HS-27A (cell line): ENCODE measurements at places on chromosomes 6 and 20.

GRCh38 chr6:138582573-138582972, 83.3 kb upstream of the NHSL1 start:
- no peak for DNase-seq

- DNase-seq, result no peak
These were observed 67.8 kb downstream of the ENPP1 start for GRCh38 chr6:131875647-131876046.

DNA sequence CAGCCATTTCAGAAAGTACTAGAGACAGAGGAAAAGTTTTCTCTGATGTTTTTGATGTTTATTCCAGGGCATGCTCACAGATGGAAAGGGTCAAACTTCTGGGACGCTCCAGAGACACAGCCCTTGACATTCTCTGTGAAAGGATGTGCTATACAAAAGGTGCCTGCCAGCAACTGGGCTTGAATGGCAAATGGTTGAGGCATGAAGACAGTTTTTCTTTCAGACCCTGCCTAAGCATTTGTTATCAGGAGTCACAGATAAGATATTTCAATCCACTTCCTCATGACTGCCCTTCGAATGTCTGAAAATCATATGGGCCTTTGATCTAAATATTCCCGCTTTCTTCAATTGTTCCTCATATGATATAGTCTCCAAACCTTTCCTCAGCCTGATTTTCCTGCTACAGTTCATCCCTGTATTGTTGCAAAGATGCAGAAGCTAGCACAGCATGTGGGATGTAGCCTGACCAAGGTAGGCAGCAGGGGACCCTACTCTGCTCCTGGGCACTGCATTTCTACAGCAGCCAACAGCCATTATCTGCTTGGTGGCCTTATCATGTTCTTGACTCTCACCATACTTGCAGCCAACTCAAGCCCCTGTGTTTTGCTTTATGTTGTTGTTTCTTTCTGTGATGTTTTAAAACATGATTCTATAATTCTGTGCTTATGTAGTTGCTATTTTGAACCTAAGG, 14.6 kb upstream of the TXLNB start:
- no peak for DNase-seq

- no peak for DNase-seq
These were observed 46.0 kb downstream of the DLL1 start for GRCh38 chr6:170244721-170245474.

DNA sequence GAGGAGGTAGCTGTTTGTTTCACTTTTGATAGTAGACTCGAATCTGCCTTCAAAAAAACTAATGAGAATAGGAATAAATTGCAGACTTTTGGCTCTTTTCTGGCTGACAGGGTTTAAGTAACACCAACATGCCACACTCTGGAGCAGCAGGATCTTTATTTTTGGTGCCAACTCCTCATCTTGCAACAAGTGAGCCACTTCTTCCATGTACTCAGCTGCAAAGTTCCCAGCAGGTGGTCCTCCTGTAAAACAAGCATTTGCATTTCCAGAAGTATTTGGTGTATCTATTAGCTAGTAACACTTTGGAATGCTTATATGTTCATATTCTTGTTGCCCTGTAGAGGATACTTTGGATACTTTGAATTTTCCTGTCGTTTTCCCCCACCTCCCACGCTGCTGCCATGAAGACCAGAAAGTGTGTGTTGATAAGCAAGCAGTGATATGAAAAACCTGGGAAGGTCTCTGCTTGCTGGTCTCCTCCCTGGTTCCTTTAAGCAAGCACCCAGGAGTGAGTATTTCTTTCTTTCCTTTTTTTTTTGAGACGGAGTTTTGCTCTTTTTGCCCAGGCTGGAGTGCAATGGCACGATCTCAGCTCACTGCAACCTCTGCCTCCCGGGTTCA, 1.0 kb downstream of the ARMH2 start:
- DNase-seq, result no peak

GRCh38 chr20:57480444-57481160, 44.3 kb downstream of the CTCFL start:
- DNase-seq, result no peak

GRCh38 chr6:149140137-149140909, 177.2 kb upstream of the TAB2 start:
- no peak for DNase-seq

GRCh38 chr6:51112731-51113130, 294.1 kb downstream of the TFAP2B start:
- no peak for DNase-seq

DNA sequence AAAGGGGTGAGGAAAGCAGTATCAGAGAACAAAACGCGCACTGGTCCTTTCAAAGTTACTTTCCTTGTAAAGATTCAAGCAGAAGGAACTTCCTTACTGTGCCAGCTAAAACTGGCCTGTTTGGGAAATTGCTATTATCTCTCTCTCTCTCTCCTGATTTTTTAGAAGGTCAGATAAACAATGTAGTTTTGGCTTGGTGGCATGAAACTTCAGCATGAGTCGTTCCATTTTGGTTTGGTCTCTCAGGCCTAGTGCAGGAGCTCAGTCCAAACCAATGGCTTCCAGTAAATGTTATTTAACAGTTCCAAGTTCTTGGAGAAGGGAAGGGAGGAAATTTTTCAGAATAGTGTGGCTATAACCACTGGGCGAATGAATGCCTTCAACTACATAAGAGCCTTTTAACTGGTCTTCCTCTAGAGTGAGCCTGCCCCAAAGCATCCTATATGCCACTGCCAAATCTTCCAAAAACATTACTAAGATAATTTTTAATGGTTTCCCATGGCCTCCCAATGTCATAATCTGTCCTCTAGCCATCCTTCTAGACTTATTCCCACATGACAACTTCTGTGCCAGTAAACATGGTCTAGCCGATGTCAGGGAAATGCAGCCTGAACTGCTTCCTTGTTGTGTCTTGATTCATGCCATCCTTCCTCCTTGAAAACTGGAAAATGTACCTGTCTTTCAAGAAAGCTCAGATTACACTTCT, 9.1 kb upstream of the SNX9 start:
- DNase-seq, result no peak

- no peak for DNase-seq
These were observed 84.9 kb upstream of the LRFN2 start for GRCh38 chr6:40672087-40672486.

DNA sequence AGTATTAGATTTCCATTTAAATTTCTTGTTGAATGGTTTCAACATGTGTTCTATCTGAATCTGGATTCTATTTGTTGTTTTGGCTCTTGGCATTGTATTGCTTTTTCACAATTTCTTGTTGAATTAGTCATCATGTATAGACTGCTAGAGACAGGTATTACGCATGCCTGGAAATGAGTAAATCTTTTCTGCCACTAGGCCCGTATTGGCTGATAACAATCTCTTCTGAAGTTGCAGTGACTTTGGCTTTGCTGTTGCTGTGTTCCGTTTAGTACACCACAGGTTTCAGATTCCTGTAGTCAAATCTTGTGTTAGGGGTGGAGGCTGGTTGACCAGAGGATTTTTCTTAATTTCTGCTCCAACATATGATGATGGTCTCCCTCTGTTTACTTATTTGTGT, 1339.4 kb downstream of the GRIK2 start:
- no peak for DNase-seq

GRCh38 chr6:133629970-133630369, 258.9 kb upstream of the TCF21 start:
- DNase-seq, result no peak

GRCh38 chr6:125393449-125393858, 91.7 kb upstream of the HDDC2 start:
- no peak for DNase-seq

DNA sequence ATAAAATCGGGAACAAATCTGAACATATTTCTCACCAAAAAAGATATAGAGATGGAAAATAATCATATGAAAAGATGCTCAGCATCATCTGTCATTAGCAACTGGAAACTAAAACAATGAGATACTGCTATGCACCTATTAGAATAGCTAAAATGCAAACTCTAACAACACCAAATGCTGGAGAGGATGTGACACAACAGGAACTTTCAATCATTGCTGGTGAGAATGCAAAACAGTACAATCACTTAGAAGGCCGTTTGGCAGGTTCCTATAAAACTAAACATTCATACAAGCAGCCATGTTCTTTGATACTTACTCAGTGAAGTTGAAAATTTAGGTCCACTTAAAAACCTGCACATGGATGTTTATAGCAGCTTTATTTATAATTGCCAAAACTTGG, 67.0 kb downstream of the FAM50B start:
- DNase-seq, result no peak

DNA sequence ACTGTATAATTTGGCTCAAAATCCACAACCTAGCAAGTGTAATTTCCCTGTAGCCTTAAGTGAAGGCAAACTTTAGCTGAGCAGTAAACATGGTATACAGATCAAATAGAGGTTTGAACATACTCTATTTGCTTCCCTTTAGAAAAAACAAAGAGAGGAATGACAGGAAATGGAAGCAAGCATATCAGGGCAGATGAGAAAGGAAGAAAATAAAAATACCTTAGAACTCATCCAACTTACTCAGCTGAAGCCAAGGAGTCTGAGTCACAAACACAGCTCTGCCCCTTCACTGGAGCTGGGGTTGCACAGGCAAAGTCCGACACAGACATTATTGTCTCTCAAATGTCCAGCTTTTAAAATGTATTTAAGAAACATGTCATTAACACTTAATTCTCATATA, 379.9 kb upstream of the IRAK1BP1 start:
- DNase-seq, result peak; percentile 22

DNA sequence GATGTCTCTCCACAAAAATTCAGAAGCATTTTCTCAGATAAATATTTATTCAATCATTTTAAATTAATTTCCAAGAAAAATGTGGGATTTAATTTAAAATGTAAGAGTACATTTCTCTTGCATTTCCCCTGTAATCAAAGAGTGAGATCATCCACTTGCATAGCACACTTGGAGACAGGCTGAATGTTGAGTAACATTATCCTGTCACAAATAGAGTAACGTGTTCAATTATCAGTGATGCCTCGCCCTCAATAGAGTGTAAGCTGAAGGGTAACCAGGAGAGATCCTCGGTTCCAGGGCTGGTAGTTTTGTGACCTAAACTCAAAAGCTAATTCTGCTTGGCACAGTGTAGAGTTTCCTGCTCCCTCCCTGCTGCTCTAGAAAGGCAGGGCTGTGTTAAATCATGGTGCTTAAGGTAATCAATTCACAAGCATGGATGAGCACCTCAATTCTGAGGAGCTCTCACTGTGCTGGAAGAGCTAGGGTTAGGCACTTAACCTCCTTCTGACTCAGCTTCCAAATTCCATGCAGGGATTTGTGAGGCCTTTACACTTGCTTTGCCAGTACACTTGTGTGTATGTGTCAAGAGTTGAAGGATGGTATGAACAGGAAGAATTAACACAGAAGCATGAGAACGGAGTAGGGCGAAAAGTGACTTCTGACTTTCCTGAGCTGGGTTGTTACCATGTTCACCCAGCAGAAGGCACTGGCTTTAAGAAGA, 56.6 kb downstream of the MMUT start:
- DNase-seq, result no peak

DNA sequence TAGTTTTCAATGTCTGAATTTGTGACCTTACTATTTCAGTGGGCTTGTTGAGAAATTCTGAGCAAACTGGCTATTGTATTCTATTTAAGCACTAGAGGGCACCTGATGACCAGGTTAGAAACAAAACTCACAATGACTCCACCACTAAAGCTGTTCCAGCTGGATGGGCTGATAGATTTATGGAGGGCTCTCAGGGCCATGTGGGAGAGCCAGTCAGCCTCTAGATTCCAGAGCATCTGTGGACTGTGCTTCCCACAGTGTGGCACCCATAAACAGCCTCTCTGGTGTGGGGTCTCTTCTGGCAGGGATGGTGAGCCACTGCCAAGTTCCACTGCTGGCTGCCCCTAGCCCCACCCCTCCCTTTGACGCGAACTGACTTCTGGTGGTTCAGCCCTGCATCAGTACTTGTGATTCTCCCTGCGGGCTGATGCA, 29.2 kb downstream of the C6orf58 start:
- DNase-seq, result no peak

DNA sequence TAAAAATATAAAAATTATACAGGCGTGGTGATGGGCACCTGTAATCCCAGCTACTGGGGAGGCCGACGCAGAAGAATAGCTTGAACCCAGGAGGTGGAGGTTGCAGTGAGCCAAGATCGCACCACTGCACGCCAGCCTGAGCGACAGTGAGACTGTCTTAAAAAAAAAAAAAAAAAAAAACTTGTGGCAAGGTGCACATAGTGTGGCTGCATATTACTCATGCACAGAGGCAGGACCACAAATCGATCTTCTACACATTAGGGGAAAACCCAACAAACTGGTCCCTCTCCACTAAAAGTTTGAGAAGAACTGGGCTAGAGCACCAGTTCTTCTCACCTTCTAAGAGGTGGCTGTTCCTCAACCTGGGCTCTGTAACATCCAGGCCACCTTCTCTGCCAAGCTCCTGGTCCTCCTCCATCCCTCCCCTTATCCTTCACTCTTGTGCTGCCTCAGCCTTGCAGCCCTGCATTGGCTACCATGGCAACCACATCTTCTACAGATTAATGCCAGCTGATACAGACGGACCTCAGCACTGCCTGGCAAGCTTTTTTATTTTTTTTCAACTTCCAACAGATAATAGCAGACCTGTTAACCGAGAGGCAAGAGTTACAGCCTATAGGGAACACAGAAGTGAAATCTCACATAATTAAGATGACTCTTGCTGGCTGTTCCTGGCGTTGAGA, 88.0 kb downstream of the ATP9A start:
- no peak for DNase-seq

- no peak for DNase-seq
These were observed 31.4 kb downstream of the GHRH start for GRCh38 chr20:37230200-37230599.

GRCh38 chr6:73893696-73894095, 197.7 kb downstream of the CD109 start:
- DNase-seq, result no peak

DNA sequence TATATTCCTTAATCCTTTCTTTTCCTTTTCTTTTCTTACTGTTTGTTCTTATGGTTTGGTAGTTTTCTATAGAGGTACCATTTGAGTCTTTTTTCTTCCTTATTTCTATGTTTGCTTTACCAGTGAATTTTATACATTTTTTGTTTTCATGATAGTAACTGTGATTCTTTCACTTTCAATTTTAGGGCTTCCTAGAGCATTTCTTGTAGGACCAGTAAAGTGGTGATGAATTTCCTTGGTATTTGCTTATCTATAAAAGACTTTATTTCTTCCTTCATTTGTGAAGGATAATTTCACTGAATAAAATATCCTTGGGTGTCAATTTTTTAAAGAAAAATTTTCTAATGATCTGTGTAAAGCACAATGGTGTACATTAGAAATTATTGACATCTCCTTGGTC, 637.4 kb downstream of the CD109 start:
- DNase-seq, result no peak
